ENCODE measurements at places on chromosomes 2 and 18.

GRCh38 chr2:98580656-98581284, 27.5 kb downstream of the COA5 start:
- DNase-seq: no peak

DNA sequence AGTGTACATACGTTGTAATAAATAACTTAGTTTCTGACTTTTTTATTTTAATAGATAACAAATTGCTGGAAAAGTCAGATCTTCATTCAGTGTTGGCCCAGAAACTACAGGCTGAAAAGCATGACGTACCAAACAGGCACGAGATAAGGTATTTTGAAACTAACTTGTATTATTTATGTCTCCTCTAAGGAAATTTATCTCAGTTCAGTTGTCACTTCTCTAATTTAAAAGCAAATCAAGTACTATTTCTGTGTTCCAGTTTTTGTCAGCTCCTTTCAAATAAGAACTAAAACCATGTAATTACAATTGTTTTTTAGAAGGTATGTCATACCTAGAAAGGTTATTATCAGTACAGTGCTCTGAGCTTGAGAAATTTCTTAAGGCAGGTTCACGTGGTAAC, 4.6 kb downstream of the ATG16L1 start:
- DNase-seq: no peak

- DNase-seq: peak; percentile 38
Observed at GRCh38 chr18:48412339-48412929, 3.3 kb upstream of the ZBTB7C start.

DNA sequence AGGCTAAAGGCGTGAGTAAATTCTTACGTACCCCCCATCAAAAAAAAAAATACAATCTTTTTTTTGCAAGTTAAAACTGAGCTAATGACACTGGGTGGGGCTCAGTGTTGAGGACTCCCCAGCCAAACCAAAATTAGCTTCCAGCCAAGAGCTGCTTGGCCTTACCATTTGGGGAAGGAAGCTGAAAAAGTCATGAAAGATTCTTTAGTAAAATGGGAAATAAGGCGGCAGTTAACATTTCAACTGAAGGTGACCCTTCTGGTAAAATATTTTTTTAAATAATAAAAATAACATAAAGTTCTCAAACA, 16.4 kb downstream of the SMAD7 start:
- DNase-seq: no peak

GRCh38 chr2:1453561-1453960, 40.3 kb downstream of the TPO start:
- no peak for DNase-seq

- no peak for DNase-seq
Observed at GRCh38 chr2:106073678-106074406, 120.3 kb downstream of the UXS1 start.
